ENCODE measurements at places on chromosomes 5 and 9.

DNA sequence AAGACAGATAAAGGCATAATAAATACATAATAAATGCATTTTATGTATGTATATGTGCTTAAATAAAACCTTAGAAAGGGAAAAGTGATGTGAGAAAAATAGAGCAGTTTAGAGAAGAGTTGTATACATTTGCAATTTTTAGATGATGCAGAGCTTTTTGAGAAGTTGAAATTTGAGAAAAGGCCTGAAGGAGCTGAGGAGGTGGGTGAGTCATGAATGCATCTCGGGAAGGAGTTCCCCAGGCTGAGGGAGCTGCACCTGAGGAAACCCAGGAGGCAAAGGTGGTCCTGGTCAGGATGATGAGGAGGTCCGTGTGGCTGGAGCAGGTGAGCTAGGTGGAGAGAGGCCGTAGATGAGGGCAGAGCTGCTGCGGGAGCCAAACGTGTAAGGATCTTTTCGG, 17.4 kb upstream of the CD180 start:
- no peak for DNase-seq

GRCh38 chr5:122561209-122561608, 213.7 kb upstream of the SNX2 start:
- no peak for DNase-seq

DNA sequence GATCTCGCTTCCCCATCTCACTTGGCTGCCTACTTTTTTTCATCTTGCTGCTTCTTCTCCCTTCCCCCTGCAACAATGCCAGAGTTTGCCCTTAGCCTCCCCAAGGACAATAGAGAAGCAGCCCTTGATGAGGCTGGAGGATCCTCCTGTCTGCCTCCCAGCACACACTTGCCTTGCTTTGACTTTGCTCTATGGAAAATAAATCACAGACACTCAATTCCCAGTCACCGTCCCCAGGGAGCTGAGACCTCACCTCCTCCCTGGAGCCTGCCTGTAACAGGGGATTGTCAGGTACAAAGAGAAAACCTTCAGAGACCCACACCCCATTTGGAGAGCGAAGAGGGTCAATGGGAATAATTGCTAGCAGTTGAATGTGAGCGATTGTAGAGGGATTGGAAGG, 242.1 kb upstream of the ZNF462 start:
- DNase-seq: no peak

DNA sequence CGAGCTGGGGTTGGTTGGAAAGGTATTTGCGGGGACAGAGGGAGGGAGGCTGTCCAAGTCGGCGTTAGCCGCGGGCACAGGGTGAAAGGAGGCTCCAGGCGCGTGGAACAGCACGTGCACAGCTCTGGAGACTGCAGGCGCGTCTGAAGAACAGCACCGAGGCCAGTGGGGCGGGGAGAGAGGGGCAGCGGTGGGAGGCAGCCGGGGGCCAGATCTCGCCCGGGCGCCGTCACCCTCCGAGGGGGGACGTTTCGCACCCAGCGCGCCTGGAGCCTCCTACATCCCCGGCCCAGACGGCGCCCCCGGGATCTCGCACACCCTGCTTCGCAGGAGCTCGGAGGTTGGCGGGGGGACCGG, 79.6 kb downstream of the NTNG2 start:
- no peak for DNase-seq
